ENCODE measurements at places on chromosomes 7 and 10.
A peak's percentile ranks its signal among the peaks of the same experiment; 100 is the strongest.

DNA sequence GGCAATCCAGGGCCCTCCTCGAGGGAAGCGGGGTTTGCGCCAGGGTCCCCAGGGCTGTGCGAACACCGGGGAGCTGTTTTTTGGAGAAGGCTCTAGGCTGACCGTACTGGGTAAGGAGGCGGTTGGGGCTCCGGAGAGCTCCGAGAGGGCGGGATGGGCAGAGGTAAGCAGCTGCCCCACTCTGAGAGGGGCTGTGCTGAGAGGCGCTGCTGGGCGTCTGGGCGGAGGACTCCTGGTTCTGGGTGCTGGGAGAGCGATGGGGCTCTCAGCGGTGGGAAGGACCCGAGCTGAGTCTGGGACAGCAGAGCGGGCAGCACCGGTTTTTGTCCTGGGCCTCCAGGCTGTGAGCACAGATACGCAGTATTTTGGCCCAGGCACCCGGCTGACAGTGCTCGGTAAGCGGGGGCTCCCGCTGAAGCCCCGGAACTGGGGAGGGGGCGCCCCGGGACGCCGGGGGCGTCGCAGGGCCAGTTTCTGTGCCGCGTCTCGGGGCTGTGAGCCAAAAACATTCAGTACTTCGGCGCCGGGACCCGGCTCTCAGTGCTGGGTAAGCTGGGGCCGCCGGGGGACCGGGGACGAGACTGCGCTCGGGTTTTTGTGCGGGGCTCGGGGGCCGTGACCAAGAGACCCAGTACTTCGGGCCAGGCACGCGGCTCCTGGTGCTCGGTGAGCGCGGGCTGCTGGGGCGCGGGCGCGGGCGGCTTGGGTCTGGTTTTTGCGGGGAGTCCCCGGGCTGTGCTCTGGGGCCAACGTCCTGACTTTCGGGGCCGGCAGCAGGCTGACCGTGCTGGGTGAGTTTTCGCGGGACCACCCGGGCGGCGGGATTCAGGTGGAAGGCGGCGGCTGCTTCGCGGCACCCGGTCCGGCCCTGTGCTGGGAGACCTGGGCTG is 26.0 kb downstream of the PRSS2 start:
- no peak for DNase-seq

GRCh38 chr7:94182721-94183120 is 178.6 kb upstream of the BET1 start:
- no peak for DNase-seq

DNA sequence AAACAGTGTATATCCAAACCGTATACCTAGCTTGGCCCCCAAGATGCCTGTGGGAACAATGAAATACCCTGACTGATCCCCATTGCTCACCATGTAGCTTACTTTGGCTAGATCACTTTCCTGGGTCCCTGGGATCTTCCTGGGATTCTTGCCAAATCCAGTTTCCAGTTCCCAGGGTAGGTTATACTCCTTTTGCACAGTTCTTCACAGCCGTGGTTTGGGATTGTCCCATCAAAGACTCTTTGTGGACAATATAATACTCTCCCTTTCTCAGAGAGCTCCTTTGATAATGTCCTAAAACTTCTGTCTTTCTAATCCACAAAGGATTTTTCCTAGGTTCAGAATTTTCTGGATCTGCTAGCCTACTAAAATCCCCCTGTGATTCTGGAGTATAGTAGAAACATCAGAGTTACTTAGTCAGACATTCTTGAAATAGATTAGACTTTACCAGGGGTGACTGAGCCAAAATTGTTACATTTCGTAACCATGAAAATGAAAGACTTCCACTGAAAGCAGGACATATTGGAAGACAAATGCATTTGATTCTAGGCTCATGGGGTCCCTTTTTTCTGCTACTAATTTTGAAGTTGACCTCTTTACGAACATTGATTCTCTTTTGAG is 388.3 kb upstream of the ETV1 start:
- no peak for DNase-seq

DNA sequence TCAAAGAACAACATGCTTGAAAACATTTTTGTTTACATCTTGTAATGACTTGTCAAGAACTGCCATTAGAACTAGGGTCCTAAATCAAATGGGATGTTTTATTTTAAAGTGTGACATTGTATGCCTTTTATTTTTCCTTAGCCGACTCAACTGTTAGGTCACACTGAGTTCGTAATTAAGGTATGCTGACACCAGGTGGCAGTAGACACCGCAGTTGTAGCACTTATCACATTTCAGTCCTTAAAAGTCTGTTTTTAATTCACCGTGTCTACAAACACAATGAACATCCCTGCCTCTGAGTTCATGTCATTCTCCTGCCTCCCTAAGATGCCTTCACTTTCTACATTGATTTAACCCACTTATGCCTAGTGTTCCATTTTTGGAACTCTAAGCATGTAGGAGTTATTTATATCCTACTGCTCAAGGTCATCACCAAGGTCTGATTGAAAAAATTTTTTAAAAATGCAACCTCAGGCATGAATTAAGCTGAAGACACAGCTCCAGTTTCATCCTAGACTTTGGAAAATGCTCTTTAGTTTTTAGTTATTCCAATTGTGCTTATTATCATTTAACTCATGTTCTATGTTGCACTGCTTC is 186.1 kb downstream of the BMPER start:
- peak; percentile 37 for DNase-seq

DNA sequence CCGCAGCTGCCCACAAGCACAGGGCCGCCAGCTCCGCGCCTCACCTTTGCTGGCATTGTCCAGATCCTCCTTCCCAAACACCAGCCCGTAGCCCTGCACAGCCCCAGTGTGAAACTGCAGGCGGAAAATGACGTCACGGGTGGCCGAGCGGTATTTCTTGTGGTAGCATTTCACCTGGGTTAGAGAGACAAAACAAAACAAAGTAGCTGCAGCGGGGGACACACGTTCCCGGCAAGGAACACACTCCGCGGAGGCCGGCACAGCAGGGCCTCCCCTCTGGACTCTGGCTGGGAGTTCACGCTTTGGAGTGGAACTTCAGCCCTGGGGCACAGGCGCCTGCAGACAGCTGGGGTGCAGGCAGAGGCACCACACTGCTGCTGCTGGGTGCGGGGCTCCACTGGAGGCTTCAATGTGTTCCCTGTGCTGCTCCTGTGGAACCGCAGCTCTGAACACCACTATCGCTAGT is 181.1 kb downstream of the TNS3 start:
- no peak for DNase-seq

GRCh38 chr10:115942101-115942500 is 330.9 kb downstream of the GFRA1 start:
- no peak for DNase-seq

GRCh38 chr7:16172366-16172765 is 249.0 kb downstream of the CRPPA start:
- no peak for DNase-seq

GRCh38 chr7:23347033-23347681 is 48.0 kb downstream of the MALSU1 start:
- DNase-seq, result no peak

DNA sequence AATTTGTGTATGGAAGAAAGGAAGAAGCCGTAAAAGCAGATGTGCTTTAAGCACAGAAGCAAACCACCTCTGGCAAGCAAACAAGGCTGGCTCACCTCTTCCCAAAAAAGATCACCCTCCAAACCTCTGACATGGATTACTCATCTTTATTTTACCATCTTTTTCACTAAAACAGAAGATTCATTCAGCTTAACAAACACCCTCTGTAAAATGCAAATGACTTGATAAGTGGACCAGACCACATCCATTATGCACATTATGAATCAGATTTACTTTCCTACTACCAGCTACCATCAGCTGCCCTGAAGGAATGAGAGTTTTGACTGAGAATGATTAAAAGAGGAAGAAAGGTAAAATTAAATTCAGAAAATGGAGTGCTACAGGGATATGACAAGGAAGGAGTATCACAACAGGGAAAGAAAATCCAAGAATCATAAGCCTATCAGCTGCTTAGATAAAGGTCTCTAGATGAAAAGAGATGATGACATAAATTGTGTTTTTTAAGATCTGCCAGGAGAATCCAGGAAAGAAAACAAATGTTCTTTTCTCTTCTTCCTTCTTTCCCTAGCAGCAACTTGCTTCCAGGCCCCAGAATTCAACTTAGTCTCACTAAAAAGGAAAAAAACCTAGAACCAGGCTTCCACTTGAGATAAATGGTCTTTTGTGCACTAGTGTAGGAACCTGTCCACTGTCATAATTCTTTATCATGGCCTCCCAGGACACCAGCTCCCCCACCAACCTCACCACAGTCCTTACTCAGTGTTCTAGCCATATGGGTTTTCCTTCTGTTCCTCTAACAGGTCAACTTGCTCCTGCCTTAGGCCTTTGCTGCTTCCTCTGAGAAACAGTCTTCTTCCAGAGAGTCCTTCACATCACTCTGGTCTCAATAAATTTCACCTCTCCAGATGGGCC is 47.4 kb downstream of the JAZF1 start:
- no peak for DNase-seq

DNA sequence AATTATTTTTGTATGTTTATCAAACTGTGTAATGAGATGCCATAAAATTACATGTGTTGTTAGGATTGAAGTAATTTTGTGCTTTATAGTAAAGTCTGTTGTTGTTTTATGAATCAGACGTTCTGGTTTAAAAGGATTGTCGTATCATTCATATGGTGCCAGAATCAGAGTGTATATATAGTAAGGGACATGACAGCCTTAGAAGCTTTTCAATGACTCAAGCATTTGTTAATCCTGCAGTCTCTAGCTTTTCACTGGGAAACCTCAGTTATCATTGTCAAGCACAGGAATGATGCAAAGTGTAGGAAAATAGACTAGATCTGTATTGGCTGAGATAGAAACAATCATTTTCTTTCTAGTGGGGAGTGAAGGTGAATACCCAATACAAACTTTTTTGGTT is 57.5 kb downstream of the TRRAP start:
- no peak for DNase-seq
